Activated T-cell treated with anti-CD3 and anti-CD28 coated beads, Interleukin-2, amount 50 U/mL, for 72 hours (primary cell): ENCODE measurements at places on chromosomes 16 and 17.

DNA sequence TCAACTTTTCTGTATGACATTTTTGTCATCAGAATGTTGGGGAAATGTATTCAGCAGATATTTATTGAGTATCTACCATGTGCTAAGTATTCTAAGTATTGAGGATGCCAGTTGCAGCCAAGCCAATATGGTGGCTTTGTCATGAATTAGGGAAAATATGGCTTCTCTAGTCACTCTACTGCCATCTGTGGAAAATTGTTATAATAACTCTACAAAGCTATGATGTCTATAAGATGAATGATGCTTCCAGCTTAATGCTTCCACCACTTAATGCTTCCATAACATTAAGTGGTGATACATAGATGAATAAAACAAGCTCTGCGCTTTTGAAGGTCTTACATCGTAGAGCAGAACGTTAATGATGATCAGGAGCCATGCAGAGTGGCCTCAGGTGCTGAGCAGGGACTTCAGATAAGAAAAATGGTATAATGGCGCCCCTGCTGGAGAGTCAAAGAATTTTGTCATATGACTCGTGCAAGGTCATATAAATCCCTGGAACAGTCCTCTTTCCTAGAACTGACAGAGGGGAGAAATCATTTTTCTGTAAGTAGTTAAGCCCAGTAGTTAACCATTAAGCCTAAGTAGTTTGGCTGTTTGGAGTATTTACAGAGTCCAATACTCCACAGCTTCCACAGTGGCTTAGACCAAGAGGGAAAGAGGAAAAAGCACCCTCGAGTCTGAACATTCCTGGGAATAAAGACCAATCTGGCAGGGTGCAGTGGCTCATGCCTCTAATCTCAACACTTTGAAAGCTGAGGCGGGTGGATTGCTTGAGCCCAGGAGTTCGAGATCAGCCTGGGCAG is 2.7 kb upstream of the TMIGD1 start:
- peak; percentile 64 for DNase-seq

DNA sequence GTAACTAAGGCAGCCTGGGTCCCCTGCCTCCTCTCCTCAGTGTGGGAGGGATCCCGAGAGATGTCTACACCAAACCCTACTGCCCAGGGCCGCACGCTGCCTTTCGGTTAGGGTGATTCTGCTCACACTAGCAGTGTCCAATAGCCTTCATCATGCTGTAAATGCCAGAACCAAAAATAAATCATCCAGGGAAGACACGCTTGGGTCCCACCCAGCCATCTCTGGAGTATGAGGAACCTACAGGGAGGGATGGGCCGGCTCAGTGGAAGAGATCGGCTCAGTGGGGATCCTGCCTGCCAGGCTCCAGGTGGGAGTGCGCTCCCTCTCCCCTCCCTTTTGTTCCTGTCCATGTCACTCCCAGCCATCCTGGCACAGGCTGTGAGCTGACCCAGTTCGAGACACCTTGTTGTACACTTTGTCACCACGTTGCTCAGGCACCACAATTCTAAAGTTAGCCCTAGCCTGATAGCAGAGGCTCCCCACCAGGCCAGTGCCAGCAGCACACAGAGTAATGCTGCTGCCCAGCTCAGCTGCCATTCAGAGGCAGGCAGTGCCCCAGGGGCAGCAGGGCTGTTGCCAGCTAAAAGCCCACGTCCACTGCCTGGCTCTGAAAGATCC is 24.5 kb downstream of the PEMT start:
- DNase-seq = no peak

DNA sequence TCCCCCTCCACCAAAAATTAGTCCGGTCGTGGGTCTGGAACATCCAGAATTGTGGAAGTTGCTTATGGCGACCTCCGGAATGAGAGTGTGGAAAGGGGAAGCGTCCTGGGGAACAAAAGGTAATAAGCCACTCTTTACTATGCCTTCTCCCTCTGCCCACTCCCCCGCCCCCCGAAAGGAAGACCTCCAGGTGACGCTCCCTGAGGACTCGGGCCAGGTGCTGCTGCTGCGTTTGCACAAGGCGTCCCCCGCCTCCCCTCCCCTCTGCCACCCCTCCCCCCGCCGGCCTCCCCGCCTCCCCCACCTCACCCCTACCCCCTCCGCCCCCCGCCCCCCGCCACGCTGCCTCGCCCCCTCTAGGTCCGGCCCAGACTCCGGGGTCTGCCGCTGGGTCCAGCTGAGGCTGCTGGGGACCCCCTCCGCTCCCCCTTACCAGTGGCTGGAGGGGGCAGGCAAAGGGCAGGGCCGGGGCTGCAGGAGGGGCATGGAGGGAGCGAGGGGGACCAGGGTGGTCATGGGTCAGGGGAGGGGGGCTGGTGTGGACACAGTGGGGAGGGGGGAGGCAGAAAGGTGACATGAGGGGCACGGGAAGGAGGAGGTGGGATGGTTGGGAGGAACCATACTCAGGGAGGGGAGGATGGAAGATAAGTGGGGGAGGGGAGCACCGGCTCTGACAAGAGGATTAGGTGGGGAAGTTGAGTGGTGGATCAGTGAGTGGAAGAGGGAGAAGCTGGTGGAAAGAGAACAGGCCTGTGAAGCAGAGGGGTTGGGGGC is 23.6 kb downstream of the ALOX12B start:
- no peak for DNase-seq

GRCh38 chr17:80763293-80763867 is 218.7 kb downstream of the RPTOR start:
- DNase-seq = no peak
